ENCODE measurements at places on chromosomes 2 and 18.

GRCh38 chr2:239675826-239676715 lies 275.3 kb upstream of the HDAC4 start:
- no peak for DNase-seq

DNA sequence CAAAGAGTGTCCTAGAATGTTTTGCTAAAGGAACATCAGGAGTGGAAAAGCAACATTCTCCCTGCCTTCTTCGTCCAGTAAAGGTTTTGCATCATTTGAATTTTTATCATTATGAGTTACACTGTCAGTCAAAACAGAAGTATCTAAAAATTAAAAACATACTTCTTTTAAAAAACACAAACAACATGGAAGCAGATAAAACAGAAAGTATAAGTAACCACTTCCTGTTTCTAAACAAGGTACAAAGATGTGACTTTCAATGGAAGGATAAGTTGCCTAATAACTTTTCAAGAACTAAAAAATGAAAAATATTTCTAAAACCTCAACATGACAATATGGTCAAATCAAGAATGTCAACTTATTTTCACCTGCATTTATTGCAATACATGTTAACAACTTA lies 158.2 kb downstream of the STK39 start:
- no peak for DNase-seq

GRCh38 chr18:49849331-49850217 lies 36.2 kb upstream of the ACAA2 start:
- no peak for DNase-seq

- no peak for DNase-seq
These were observed 647.1 kb upstream of the CRIM1 start for GRCh38 chr2:35708411-35708923.

DNA sequence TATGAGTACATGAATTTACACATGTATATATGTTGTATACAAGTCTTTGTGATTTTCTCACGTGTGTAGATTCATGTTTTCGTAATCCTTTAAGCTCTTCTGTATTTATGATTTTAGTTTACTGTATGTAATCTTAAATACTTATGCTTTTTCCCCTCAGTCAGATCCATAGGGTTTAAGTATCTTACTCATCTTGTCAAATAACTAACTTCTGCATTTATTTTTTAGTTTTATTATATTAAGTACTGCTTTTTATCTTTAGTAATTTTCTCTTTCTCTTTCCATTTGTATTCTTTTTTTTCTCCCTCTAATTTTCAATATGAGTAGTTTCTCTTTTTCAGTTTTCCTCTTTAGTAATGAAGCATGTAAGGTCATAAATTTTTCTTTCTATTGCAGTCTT lies 179.4 kb downstream of the LCLAT1 start:
- no peak for DNase-seq

- DNase-seq = peak; percentile 20
These were observed 116.2 kb downstream of the METTL8 start for GRCh38 chr2:171317492-171318125.

- peak; percentile 13 for DNase-seq
These were observed 95.0 kb downstream of the TMEM163 start for GRCh38 chr2:134623796-134624195.

GRCh38 chr2:229586746-229587705 lies 127.3 kb downstream of the DNER start:
- DNase-seq = no peak

- DNase-seq = peak; percentile 38
These were observed 24.1 kb downstream of the TRABD2A start for GRCh38 chr2:84856787-84857186.

- DNase-seq = no peak
These were observed 5.2 kb downstream of the RETREG2 start for GRCh38 chr2:219183151-219183772.

DNA sequence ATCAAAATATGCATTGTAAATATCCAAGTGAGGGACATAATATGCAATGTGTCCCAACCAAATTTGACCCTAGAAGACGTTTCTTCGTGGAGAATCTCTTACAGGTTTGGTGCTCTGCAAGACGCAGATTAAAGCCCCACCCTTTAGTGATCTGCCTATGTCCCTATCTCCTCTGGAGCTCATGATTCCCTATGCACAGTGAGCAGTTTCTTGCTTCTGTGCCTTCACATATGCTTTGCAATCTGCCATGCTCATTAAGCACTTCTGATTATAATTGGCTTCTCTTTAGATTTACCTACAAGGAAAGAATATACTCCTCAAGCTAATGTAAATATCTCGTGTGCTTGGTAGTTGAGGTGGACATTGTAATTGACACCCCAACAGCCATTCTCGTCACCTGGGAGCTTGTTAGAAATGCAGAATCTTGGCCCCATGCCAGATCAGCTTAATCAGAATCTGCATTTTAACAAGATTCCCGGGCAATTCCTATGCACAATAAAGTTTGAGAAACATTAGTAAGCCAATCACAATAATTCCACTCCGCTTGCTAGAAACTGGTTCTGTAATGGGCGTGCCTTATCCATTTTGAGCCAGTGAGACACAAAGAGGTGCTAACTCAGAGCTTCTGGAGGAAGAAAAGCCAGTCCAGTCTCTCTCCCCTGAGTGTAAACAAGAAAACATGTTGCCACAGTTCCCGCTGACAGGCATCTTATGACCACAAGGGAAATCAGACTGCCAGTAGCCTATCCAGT lies 2.8 kb upstream of the PUM2 start:
- no peak for DNase-seq

DNA sequence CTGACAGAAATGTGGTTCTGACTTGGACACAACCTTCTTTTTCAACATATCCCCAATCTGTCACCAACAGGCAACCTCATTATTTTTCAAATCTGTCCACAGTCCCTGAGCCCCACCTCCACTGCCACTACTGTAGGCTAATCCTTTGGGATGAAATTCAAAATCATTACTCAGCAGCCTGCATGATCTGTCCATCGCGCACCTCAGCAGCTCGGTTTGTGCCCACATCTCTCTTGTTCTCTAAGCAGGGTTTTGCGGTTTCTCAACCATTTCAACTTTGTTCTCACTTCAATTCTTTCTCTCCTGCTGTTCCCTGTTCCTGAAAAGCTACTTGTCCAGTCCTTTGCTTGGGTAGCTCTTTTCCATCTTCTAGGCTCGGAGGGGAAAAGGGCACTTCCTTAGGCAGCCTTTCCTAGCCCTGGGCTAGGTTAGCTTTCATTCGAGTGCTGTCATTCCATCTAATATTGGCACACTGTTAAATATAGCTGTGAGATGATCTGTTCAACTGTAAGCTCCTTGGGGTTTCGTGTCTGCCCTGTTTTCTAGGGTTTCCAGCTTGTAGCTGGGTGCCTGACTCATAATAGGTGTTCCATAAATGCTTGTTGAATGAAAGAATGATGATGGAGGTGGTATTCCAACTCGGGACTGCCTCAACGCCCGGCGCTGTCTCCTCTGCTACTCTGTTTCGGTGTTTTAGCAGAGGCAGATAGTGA lies 653 bp upstream of the ANKAR start:
- no peak for DNase-seq

DNA sequence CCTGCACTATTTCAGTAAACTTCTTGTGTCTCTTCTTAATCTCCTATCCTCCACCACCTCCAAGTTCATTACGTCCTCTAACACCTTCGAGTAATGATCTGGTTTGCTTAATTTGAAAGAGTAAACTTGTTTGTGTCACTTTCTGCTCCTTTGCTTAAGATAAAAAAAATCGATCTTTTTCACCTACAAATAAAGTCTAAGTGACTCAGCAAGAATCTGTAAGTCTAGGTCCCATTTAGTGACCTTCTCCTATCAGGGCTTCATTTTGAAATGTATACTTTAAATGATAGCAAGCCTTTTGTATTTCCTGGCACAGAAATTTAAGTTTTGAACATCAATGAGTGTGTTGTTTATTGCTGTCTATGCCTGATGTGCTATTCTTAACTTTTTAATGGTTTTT lies 260.9 kb upstream of the TFPI start:
- no peak for DNase-seq

DNA sequence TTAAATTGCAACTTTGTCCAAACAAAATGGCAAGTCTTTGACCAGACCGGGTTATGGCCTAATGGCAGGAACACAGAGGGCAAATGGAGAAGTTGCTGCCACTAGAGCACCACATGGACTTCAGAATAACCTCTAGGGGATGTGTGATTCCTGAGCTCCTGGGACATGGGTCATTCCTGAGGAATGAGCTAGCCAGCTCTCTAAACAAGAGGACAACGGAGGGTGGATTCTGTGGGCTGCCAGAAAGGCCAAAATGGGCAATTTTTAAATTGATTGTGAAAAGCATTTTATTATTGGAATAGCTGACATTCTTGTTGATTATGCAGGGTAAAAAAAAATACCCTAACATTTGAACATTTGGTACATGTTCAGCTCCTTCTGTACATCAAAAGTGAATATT lies 109.8 kb upstream of the FZD5 start:
- no peak for DNase-seq

DNA sequence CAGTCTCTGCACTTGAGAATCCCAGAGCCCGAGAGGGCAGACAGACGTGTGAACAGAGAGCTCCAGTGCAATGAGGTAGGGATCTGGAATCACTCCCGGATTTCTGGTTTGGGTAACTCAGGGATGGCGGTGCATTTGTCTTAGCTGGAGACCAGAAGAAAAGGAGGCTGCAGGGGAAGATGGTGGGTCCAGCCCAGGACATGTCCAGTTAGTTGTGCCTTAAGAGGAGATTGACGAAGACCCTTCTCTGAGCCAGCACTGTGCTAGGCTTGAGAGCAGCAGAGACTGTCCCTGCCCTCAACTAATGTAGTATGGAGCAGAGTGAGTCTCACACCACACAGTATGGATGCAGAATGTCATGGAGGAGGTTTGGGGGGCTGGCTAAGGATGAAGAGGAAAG lies 150.6 kb upstream of the COPS8 start:
- no peak for DNase-seq

Data from activated naive CD4-positive, alpha-beta T cell treated with Interleukin-2 at 50 U/mL for 16 hours (primary cell).